ENCODE measurements at places on chromosomes 2 and 18. TPM values are rescaled to one million over a fixed set of nuclear protein-coding genes. Genes with fewer than 3 reads are reported as not detected.

DNA sequence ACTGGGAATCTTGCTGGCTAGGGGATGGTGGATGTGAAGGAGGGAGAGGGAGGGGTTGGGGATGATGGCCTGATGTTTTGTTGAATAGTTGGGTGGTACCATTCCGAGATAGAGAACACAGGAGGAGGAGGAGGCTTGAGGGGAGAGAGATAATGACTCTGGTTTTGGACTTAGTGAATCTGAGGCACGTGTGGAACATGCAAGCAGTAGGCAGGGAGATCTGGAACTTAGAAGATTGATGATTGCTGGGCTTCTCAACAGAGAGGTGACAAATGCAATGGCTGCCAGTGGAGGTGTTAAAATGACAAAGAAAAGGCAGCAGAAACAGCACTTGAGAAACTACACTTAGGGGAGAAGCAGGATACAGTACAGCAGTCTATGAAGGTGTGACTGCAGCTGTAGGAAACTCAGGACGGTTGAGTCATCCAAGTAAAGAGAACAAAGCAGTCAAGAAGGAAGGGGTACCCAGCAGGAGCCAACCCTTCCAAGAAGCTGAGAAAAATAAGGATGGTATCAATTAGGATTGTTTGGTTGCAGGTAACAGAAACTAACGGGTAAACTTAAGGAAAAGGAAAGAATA, 221.4 kb upstream of the FBXO11 start:
- no peak overlapping the region for H3K4me3 ChIP-seq
- DNase-seq: no peak
- no peak overlapping the region for H3K27ac ChIP-seq
- H3K36me3 ChIP-seq: no peaks in the 10 kb centered on the region
- no peaks in the 10 kb centered on the region for H3K4me1 ChIP-seq

DNA sequence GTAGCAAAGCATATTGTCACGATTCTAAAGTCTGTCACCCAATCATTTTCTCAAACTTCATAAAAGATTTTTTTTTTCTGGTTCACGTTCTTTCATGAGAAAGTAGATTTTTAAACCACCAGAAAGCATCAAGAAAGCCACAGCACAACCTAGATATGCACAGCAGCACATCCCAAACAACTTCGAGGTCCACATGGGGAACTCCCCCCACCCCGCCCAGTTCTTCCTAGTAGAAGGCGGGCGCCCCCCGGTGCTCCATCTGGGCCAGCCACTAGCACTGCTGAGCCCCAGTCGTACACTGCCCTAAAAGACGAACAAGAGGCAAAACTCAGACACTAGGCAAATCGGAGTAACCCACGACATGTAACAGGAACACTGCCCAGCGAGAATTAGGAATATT, 15.5 kb downstream of the HDLBP start:
- H3K27ac ChIP-seq: no peak overlapping the region
- no peak for DNase-seq
- H3K4me3 ChIP-seq: no peak overlapping the region
- H3K4me1 ChIP-seq: no peaks in the 10 kb centered on the region
- no peaks in the 10 kb centered on the region for H3K27me3 ChIP-seq

- H3K4me3 ChIP-seq: no peak overlapping the region
- peaks cover 21% of the 10 kb centered on the region for H3K4me1 ChIP-seq
- DNase-seq: no peak
- H3K36me3 ChIP-seq: no peaks in the 10 kb centered on the region
Measured at GRCh38 chr2:60313470-60314172, 239.8 kb downstream of the BCL11A start.

DNA sequence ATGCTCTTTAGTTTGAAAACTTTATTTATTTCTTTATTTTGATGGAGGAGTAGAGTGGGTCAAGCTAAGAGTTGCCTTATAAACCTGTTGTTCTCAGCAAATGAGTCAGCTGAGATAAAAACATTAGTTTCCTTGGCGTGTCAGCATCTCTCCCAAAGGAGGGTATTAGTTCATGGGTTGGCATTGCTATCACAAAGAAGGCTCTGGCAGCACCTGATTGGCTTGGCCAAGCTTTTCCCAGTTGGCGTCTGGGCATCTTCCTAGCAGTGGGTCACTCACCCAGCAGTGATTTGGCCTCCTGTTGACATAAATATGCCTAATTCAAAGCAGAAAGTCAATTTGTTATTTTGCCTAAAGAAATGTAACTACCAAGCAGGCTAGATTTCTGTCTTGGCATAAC, 200.7 kb upstream of the TNP1 start:
- no peaks in the 10 kb centered on the region for H3K4me1 ChIP-seq
- no peaks in the 10 kb centered on the region for H3K27me3 ChIP-seq
- H3K4me3 ChIP-seq: no peak overlapping the region

DNA sequence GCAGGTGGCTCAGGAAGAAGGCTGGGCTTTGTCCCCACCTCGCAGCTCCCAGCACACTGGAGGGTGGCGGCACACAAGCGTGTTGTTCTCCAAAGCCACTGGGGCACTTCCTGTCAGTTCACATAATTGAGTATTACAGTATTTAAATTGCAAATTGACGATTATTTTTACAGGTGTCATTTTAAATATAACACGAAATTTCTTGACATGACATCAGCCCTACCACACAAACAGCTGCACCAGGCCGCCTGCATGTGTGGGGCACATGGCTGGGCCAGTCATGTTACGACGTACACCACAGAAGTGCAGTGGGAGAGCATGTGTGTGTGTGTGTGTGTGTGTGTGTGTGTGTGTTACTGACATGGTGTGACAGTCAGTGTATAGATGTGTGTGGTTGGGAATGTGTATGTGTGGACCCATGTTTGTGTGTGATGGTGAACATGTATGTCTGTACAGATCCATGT, 155.6 kb downstream of the TTC32 start:
- H3K36me3 ChIP-seq: no peaks in the 10 kb centered on the region
- H3K4me1 ChIP-seq: no peaks in the 10 kb centered on the region
- no peak for DNase-seq
- H3K4me3 ChIP-seq: no peak overlapping the region
- no peak overlapping the region for H3K27ac ChIP-seq
- no peaks in the 10 kb centered on the region for H3K27me3 ChIP-seq

Gene AQP12B
- not detected for total RNA-seq
